Activated T-cell treated with anti-CD3 and anti-CD28 coated beads, Interleukin-2, amount 50 U/mL, for 48 hours (primary cell): ENCODE measurements at places on chromosomes 16 and 17.

GRCh38 chr17:44854192-44854591, 6.5 kb downstream of the HIGD1B start:
- no peak for DNase-seq

- no peak for DNase-seq
Observed at GRCh38 chr17:77830816-77831473, 127.6 kb upstream of the TNRC6C start.

DNA sequence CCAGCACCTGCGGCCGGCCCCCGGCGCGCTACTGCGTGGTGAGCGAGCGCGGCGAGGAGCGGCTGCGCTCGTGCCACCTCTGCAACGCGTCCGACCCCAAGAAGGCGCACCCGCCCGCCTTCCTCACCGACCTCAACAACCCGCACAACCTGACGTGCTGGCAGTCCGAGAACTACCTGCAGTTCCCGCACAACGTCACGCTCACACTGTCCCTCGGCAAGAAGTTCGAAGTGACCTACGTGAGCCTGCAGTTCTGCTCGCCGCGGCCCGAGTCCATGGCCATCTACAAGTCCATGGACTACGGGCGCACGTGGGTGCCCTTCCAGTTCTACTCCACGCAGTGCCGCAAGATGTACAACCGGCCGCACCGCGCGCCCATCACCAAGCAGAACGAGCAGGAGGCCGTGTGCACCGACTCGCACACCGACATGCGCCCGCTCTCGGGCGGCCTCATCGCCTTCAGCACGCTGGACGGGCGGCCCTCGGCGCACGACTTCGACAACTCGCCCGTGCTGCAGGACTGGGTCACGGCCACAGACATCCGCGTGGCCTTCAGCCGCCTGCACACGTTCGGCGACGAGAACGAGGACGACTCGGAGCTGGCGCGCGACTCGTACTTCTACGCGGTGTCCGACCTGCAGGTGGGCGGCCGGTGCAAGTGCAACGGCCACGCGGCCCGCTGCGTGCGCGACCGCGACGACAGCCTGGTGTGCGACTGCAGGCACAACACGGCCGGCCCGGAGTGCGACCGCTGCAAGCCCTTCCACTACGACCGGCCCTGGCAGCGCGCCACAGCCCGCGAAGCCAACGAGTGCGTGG, 1.5 kb downstream of the NTN1 start:
- peak; percentile 49 for DNase-seq

DNA sequence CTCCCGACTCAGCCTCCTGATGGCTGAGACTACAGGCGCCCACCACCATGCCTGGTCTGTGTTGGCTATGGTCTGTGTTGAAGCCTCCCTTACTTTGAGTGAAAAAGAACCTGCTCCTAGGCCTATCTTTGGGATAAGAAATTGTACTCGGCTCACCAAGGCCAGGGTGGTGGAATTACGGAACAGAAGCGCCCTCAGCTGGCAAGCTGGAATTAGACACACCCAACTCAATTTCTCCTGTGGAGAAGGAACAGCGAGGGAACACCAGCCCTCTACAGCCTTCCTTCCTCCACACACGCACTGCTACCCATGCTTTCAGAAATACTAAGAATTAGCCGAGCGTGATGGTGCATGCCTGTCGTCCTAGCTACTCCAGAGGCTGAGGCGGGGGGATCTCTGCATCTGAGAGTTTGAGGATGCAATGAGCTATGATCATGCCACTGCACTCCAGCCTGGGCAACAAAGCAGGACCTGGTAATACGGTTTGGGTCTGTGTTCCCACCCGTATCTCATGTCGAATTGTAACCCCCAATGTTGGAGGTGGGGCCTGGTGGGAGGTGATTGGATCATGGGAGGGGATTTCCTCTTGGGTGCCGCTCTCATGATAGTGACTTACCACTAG, 40.1 kb upstream of the RBBP6 start:
- DNase-seq, result peak; percentile 37

DNA sequence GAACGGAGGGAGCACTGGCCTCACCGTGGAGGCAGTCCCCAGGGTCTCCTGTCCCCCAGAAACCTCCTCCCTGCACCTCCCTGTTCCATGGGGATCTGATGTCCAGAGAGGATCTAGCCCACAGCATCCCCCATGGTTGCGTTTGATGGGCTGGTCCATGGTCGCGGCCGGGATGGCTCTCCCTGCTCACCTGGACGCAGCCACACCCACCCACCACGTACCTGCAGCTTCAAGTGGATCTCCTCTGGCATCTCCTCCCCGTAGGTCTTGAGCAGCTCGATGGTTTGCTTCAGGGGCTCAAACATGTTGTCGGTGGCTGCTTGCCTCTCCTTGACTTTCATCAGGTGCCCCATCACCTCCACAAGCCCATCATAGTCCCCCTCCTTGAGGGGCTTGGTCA, 47.9 kb downstream of the DNAH17 start:
- no peak for DNase-seq

- DNase-seq, result no peak
Observed at GRCh38 chr17:2111691-2112090, 56.8 kb downstream of the HIC1 start.

DNA sequence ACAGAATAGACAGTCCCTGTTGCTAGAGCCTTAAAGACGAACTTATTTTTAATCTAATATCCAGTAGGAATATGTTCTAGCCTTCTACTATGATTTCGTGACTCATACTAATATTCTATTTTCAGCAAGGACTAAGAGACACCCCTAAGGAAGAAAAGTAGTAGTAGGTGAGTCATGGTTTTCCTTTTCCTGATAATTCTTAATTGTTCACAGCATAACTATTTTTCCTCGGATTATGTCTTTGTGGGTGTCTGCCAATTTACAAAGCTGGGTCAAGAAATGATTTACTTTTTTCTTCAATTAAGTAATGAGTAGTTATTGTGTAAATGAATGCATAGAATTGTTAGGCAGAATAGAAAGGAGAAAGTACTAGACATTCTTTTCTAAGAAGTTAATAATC, 292.2 kb downstream of the TOX3 start:
- no peak for DNase-seq

DNA sequence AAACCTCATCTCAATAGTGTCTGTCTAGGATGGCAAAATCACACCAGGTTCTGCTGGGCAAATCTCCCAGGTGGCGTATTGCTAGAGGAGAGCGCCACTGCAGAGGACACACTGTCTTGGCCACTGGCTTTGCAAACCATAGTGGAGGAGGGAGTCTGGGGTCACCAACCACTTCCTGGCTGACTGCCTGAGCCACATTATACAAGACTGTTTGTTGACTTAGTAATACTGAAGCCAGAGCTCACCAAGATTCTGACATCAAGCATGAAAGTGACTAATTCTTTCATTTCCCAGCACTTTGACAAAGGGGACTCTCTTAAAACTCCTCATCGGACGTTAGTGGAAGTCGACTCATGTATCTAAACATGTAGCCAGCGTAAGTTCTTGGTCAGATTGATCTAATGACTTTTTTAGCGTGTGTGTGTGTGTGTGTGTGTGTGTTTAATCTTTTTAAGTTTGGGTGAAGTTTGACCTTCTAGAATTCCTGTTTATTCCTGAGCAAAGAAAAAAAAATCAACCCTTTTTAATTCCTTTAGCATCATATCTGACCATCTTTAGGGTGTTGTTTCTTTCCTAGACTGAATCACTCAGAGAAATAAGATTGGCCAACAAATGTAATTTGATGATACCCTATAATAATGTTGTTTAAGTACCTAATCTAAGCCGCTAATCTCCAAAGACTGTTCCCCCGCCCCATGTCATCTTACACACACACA, 13.7 kb downstream of the PITPNC1 start:
- peak; percentile 80 for DNase-seq

DNA sequence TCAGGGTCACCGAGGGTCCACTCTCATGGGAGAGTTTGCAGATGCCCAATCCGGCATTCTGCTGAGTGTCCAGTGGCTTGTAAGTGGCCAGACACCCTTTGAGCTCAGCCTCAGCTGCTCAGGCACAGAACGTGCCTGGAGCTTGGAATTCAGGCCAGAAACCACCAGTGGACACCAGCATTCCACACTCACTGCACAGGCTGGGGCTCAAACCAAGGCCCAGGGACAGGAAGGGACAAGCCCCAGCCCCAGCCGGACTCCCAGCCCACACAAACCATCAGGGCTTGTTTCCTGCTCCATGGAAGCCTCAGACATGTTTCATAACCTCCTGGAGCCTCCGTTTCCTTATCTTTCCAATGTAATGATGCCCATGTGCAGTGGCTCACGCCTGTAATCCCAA, 5.0 kb upstream of the NPRL3 start:
- no peak for DNase-seq

- no peak for DNase-seq
Observed at GRCh38 chr17:72937707-72938106, 154.8 kb downstream of the SLC39A11 start.

DNA sequence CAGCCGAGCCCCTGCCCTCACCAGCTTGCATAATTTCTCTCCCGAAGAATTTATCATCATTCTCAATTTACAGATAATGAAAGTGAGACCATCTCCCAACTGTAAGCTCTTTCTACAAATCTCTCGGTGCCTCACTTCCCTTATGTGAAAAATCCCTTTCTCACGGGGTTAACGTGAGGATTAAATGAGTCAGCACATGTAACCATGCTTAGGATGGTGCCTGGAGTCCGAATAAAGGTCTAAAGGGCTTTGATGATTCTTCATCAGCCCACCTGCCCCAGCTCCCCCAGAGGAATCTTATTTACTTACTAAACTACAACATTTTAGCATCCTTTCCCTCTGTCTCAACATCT, 24.8 kb upstream of the PIK3R6 start:
- no peak for DNase-seq

GRCh38 chr16:17244872-17245551, 225.7 kb downstream of the XYLT1 start:
- DNase-seq, result no peak

DNA sequence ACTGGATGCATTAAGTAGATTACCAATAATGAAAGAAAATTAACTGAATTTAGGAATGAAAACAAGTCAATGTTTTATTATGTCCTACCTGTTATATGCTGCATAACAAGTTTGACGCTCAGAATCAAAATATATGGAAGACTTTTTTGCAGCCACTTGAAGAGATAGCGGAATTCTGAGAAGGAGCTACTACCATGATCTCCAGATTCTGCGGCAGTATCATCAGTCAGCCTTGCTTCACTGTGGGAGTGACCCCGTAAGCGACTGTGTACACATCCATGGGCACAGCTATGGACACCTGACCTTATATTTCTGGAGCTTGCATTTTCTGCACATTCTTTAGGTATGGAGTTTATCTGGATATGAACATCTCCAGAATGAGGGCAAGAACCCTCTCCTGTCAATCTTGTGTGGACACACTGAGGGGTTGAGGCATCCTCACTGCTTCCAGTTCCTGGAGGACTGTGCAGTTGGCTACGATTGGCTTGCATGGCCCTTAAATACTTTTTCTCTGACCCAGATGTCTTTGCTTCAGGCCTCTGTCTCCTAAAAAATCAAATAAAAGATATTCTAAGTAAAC, 1.7 kb downstream of the RNFT1 start:
- no peak for DNase-seq

- no peak for DNase-seq
Observed at GRCh38 chr17:55171634-55172328, 93.0 kb upstream of the HLF start.
